ENCODE measurements at places on chromosomes 3 and 15. TPM values are rescaled to one million over a fixed set of nuclear protein-coding genes. Genes with fewer than 3 reads are reported as not detected.

GRCh38 chr3:16534640-16535262, 21.3 kb upstream of the RFTN1 start:
- DNase-seq: no peak

CCRL2 gene
- 0.59 TPM for polyA plus RNA-seq

GRCh38 chr15:63075984-63076713, 33.6 kb downstream of the TPM1 start:
- no peak for DNase-seq

DNA sequence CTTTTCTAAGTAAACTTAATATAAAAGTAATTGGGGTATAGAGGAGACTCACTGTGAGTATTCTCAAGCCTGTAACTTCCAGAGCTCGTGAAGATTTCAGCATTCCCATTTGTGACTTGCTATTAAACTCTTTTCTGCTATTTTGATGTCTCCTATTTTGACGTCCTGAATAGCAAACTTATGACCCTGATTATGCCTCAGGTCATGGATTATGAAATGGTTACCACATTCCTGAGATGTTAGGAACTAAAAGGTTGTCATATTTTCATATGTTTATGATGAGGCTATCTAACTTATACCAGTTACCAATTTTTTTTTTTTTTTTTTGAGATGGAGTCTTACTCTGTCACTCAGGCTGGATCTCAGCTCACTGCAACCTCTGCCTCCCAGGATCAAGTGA, 105.5 kb downstream of the ATG7 start:
- no peak for DNase-seq

DNA sequence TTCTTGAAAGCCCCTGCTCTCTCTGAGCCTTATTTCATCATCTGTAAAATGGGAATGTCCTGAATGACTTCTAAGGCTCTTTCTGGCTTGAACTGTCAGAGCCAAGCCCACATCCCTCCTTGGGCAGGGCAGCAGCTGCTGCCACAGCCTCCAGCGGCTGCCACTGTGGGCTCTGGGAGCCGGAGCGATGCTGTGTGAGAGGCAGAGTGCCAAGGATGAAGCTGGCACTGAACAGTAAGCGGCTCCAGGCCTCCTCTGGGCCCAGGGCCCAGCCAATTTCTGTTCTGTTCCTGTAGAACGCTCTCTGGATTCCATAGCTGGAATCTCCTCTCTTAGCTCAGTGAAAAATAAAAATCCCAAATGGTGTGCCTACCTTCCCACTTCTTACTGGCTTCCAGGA, 4.4 kb downstream of the CPLX3 start:
- no peak for DNase-seq
